ENCODE measurements at places on chromosomes 1 and 21.

DNA sequence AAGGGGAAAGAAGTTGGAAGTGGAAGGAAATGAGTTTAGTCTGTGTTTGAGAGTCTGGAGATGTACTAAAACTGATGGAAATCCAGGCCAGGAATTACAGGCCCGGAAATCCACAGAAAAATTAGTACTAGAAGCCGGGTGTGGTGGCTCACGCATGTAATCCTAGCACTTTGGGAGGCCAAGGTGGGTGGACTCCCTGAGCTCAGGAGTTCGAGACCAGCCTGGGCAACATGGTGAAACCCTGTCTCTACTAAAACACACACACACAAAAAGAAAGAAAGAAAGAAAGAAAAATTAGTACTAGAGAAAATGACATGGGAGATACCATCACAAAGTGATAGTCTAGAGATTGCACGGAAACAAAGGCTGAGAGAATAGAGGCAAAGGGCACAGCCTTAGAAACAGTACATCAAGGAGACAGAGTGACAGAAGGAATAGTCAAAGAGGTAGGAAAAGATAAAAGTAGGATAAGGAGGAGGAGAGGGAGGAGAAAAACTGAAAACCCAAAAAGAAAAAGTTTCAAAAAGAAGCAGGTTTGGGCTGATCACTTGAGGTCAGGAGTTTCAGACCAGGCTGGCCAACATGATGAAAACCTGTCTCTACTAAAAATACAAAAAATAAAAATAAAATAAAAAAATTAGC is 4.8 kb upstream of the TAF13 start:
- no peak for DNase-seq

DNA sequence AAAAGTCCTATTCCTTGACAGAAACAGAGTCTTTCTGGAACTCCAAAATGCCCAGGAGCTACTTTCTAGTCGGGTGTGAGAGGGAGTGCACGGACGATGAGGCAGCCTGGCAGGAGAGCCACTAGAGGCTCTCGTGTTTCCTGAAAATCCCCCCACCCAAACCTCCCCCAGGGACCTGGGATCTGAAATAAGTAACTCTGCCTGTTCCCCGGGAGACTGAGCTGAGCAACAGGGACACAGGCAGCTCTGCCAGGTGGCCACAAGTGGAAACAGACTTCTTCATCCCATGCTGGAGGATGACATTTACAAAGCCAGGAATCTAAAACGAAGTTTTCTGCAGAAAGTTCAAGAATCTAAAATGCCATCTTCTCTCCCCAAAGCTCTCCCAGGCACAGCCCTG is 77.1 kb downstream of the ITPKB start:
- DNase-seq: no peak

- no peak for DNase-seq
These were observed 10.0 kb downstream of the TTF2 start for GRCh38 chr1:117070124-117070523.

- no peak for DNase-seq
These were observed 16.4 kb upstream of the SLC44A3 start for GRCh38 chr1:94803517-94804441.
